Retina (tissue), 1 donor: ENCODE measurements at places on chromosomes 1 and 21.
A peak's percentile ranks its signal among the peaks of the same experiment; 100 is the strongest.

- DNase-seq, result no peak
These were observed 186.8 kb downstream of the APP start for GRCh38 chr21:25983745-25984144.

GRCh38 chr1:185886046-185886445 lies 151.9 kb downstream of the HMCN1 start:
- DNase-seq, result no peak

- no peak for DNase-seq
These were observed 284.6 kb upstream of the DPYD start for GRCh38 chr1:98205291-98206017.

GRCh38 chr1:163174524-163175437 lies 27.9 kb downstream of the RGS5 start:
- peak; percentile 55 for DNase-seq

DNA sequence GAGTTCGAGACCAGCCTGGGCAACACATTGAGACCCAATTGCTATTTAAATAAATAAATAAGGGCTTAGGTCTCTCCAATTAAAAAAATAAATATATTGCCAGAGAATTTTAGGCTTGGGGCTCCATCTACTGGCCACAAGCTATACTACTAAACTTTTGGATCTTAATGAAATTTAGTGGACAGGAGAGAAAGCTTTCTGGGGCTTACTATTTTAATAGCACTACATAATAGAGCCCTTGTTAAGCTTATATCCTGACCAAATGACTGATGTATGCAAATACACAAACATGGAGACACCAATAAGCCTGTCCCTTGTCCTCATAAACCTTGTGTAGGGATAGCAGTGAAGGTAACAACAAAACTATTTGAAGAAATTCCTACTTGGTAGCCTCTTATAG lies 18.4 kb downstream of the CCT3 start:
- no peak for DNase-seq

- no peak for DNase-seq
These were observed 611.2 kb upstream of the PLXNA2 start for GRCh38 chr1:208855403-208855802.

GRCh38 chr1:223543560-223543959 lies 121.9 kb downstream of the CAPN8 start:
- no peak for DNase-seq

DNA sequence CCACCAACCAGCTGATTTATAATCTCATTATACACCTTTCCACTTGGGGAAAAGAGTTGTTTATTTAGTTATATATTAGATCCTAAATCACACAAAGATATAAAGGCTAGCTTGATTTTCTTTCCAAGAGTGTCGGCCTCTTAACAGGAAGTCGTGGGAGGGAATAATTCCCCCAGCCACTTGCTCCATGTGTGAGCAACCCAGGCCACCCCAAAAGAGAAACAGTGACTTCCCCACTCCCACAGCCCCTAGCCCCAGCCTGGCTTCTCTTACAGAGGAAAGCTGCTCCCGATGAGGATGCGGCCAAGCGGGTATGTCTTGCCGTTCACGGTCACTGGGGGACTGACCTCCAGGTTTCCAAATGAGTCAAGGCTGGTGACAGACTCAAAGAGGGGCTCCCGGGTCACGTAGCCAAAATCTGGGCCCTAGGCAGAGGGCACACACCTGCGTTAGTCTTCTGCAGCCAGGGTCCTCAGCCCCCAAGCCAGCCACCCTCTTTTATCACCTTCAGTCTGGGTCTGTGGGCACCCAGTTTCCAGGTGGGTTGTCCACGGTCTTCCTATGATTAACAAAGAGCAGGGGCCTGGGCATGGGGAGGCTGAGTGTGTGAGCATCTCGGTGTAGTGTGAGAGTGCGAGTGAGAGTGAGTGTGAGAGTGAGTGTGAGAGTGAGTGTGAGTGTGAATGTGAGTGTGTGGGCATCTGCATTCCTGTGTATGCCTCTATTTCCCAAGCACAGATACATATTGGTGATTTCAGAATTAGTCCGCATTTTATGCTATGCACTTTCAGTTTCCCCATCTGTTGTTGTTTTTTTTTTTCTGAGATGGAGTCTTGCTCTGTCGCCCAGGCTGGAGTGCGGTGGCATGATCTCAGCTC lies 25.4 kb upstream of the SDHB start:
- no peak for DNase-seq

- no peak for DNase-seq
These were observed 59.9 kb upstream of the NHLH2 start for GRCh38 chr1:115900856-115901255.

GRCh38 chr1:92910081-92910480 lies 51.2 kb downstream of the DIPK1A start:
- DNase-seq, result no peak

DNA sequence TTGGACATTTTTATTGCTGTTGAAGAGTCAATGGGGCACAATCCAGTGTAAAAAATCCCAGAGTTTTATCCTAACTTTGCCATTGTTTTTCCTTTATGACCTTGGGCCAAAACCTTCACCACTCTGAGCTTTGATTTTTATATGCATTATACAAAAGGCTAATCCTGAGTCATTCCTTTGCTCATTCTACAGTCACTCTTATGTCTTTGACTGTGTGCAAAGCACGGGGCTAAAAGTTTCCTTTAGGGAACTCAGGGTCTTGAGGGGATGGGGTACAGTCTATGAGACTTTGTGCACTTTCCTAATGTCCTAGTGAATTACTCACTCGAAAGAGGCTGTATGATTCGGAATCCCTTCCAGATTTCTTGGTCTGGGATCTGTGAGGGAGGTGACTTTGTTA lies 543.2 kb upstream of the CAMK1G start:
- DNase-seq, result no peak

- peak; percentile 78 for DNase-seq
These were observed 7.0 kb downstream of the PTCH2 start for GRCh38 chr1:44835738-44836675.

DNA sequence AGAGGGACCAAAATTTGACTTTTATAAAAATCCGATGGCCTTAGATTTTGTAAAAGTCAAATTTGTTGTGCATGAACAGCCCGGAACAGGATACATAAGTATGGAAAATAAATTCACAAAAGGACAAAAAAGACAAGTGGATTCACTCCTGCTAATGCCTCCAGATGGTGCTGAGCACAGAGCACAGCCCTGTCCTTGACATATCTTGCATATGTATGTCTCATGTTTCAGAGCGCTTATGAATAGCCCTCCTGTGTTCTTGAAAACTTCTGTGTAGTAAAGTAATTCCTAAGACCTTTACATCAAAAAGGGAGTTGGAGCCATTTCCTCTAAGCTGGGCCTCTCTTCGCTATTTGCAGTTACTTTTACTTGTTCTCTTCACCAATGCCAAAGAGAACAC lies 110.7 kb upstream of the RAB3GAP2 start:
- DNase-seq, result no peak

DNA sequence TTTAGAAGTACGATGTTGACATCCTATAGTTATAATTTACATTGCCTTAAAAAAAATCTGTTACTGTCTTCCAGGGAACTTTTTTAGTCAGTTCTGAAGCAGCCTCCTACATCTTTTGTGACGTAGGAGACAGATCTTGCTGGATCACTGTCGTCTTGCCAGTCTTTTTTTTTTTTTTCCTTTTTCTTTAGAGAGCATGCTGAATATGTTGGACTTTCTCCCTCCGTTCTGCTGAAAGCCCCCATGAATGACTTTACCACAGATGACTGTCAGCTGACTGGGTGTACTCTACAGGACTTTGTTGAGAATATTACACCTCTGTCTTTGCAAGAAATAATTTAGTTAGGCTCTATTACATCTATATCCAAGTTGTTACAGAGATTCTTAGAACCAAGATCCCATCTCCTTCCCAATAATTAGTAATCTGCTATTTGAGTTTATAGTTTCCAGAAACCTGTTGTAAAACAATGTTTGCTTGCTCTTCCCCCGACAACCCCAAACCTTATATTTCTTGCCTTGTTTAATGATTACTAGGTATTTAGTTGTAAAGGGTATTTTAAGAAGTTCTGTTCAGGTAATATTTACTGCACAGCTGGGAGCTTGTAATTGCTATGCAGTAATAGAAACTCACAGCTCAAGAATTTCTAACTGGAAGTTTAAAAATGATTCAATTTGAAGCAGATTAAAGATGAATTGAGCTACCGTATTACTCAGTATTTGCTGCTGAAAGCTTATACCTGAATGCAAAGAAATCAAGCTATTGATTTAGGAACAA lies 61.8 kb downstream of the RASAL2 start:
- no peak for DNase-seq

DNA sequence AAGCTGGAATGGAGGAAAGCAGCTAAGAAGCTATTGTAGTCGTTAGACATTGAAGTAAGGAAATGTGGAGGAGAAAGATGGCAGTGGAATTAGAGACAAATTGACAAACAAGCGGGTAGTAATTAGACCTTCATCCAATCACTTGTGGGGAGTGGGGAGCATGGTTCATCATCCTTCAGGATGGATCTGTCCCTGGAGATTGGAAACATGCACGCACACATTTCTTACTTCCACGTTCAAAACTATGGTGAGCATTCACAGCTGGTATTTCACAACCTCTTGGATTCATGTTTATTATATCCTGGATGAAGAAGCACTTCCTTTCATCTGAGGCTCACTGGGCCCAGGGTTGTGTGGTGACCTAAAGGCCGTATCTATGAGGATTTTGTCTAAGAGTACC lies 188.1 kb downstream of the ST6GALNAC3 start:
- no peak for DNase-seq

DNA sequence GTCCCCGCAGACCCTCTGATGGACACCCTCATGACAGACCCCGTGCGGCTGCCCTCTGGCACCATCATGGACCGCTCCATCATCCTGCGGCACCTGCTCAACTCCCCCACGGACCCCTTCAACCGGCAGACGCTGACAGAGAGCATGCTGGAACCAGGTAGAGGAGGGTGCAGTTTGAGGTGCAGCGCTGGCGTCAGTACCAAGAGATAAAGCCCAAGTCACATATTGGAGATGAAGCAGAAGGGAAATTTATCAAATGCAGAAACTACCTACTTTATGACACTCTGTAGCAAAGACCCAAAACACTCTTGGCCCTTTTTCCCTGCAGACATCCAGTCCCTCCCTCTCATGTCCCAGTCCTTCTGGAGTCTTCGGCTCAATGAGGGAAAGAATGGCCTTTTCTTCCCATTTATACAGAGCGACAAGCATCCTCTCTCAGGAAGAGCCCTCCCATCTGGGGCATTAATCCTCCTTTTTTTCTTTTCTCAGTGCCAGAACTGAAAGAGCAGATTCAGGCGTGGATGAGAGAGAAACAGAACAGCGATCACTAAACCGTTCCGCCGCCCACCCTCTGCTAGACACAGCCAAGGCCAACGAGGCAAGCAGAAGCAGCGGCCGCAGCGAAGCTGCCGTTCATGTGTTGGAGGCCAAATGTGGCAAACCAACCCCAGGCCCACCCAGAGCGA lies 30.8 kb upstream of the KIF1B start:
- DNase-seq, result peak; percentile 60

- DNase-seq, result no peak
These were observed 9.6 kb upstream of the CD34 start for GRCh38 chr1:207920444-207921021.

- DNase-seq, result no peak
These were observed 14.0 kb downstream of the NES start for GRCh38 chr1:156663178-156663577.

DNA sequence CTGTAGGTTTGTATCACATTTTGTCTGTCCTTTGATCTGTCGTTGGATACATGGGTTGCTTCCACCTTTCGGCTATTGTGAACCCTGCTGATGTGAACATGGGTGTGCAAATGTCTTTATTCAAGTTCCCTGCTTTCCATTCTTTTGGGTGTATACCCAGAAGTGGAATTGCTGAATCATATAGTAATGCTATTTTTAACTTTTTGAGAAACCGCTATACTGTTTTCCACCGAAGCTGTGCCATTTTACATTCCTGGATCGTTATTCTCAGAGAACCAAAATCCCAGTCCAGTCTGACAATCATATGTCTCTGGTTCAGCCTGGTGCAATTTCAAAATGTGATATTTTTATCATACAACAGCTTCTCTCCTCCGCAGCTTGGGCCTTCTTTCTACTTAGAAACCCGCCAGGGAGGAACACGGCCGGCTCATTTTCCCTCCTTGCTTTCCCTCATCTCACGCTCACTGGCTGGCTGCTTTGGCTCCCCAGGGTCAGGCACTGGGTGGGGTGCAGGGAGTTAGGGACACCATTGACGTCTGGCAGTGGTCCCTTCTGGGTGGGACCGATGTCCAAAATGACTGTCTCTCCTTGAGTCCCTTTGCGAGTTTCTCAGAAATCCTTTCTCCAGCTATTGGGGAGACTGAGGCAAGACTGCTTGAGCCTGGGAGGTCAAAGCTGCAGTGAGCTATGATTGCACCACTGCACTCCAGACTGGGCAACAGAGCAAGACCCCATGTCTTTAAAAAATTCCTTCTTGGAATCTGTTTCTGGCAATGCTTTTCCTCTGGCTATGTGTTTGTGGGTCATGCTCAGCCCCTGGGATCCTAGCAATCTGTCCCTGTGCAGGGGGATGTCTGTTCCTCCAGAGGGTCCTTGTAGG lies 73.5 kb upstream of the AKT3 start:
- no peak for DNase-seq

DNA sequence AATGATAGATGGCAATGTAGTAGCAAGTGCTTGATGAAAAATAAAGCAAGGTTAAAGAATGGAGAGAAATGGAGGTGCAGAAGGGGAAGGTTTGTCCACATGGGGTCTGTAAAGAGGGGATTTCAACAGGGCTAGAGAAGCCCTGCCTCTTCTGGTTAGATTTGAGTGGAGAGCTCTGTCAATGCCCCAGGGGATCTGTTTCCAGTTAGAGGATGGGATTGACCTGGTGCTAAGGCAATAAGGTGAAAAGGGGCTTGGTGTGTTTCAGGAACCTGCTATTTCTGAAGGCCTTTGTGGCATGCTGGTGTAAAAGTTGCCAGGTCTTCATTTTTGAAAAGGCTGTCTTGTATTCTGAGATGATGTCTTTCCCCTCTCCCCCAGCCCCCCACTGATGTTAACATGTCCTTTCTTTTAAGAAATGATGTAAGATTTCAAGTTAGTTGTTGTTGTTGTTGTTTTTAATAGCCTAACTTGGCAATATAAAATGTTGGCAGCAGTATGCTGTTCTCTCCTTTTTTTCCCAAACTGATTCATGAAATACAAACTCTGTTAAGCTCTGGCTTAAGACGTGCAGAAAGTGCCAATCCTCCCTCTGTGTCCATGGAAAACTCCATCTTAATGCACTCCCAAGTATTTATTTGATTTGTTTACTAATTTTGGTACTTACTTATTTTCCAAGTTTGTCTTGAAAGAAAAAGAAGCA lies 370.3 kb upstream of the ADGRL2 start:
- peak; percentile 12 for DNase-seq

GRCh38 chr1:59013276-59013927 lies 229.6 kb upstream of the JUN start:
- no peak for DNase-seq
